ENCODE measurements at places on chromosomes 16 and 17.

DNA sequence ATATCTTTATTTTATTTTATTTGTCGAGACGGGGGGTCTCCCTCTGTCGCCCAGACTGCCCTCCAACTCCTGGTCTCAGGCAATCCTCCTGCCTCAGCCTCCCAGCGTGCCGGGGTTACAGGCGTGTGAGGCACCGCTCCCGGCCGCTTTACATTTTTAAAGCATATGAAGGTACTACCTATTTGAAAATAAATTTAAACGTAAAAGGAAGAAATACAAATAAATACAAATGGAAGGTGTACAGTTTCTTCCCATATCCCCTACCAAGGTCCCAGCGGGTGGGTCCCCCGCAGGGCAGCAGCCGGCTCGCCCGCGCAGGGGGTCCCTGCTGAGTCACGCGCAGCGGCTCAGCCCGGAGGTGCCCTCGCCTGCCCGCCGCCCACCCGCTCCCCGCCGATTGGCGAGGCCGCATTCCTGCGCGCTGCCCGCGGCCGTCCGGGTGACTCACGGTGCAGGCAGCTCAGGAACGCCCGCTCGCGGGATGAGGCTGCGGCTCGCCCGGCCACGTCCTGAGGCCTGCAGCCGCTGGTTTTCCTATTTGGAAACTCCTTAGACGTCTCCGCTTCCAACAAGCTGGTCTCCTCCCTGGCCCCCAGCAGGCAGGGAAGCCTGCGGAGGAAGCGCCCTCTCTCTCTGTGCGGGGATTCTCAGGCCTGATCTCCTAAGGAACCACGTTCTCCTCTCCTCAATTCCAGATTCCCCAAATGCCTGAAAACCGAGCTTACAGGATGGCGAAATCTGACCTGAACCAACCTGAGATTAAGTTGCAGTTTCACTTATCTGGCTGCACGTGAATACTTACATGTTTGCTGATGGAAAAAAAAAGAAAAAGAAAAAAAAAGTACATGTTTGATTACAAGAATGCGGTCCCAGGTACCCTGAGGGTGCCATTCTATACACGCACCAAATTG lies 54.8 kb upstream of the MAP3K14 start:
- DNase-seq: peak; percentile 98

DNA sequence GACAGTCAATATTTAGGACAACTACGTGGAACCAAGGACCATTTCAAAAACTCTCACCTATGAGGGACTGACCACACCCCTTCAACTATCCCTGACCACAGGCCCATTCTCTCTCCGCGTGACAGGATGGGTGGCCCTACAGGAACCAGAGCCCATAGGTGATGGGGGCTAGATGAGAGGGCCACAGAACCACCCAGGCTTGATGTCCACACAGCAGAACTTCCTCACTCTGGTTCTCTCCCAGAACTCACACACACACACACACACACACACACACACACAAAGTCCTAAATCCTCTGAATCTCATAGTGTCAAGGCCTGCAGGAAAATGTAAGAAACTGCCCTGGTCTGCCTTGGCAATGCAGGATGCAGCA lies 1.5 kb downstream of the ZNF319 start:
- DNase-seq: no peak

- no peak for DNase-seq
Observed at GRCh38 chr16:9318764-9319163, 227.3 kb downstream of the HAPSTR1 start.

DNA sequence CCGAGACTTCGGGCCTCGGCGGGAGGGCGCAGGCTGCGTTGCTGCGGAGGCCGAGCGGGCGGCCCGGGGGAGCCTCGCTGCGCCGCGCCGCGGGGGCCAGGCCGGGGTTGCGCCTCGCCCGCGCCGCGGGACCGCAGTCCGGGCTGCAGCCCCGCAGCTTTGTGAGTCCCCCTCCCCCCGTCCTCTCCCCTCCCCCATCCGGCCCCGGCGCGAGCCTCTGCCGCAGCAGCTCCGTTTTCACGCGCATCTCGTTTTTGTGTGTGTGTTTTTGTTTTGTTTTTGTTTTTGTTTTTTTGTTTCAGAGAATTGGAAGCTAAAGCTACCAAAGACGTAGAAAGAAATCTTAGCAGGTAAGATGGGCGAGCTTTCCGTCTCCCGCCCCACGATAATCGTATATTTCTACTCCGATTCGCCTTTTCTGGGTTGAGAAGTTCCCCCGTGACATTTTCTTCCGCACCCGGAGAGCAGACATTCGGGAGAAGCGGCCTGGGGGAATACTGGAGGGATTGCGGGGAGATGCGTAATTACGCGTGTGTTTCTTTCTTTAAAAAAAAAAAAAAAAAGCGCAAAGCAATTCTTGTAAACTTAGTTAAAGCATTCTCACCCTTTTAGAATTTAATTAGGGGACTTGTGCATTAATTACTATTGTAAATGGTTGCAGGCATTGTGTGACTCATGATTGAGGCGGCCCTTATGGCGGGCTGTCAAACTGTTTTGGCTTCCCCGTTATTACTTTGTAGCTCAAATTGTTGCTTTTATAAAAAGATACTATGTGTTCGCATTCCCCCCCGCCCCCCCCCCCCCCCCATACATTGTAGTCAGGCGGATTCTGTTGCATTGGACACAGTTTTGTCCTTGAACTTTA lies 732 bp downstream of the TNRC6A start:
- peak; percentile 28 for DNase-seq

GRCh38 chr16:88403794-88404581 lies 21.2 kb downstream of the ZNF469 start:
- DNase-seq: no peak

GRCh38 chr16:89343501-89344457 lies 126.3 kb downstream of the ZNF778 start:
- DNase-seq: no peak

DNA sequence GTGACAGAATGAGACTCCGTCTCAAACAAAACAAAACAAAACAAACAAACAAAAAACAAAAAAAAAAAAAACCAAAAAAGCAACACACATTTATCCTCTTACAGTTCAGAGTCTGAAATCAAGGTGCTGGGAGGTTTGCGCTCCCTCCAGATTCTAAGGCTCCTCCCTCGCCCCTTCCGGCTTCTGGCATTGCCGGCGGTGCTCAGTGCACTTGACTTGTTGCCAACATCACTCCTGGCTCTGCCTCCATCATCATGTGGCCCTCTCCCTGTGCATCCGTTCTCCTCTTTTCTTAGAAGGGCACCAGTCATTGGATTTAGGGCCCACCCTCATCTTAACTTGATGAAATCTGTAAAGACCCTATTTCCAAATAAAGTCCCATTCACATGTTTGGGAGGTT lies 73.8 kb downstream of the RBFOX3 start:
- DNase-seq: no peak

- no peak for DNase-seq
Observed at GRCh38 chr17:32227910-32228309, 37.7 kb upstream of the RHBDL3 start.

DNA sequence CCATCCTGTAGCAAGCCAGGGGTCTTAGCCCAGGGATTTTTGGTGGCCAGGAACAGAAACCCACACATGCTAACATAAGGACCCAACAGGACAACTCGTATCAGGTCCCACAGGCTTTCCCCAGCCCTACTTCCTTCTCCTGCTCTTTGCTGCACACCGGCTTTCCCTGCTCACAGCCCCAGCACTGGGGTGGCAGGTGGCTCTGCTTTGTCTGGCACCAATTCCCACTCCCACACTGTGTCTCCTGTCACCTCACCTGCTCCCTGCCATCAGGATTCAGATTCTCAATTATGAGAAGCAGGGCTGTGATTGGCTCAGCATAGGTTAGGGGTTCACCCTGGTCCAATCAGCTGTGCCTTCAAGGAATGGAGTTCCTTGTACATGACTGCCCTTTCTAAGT lies 94.1 kb downstream of the TMEM132E start:
- DNase-seq: no peak

- no peak for DNase-seq
Observed at GRCh38 chr17:79223471-79223870, 148.8 kb downstream of the ENGASE start.

DNA sequence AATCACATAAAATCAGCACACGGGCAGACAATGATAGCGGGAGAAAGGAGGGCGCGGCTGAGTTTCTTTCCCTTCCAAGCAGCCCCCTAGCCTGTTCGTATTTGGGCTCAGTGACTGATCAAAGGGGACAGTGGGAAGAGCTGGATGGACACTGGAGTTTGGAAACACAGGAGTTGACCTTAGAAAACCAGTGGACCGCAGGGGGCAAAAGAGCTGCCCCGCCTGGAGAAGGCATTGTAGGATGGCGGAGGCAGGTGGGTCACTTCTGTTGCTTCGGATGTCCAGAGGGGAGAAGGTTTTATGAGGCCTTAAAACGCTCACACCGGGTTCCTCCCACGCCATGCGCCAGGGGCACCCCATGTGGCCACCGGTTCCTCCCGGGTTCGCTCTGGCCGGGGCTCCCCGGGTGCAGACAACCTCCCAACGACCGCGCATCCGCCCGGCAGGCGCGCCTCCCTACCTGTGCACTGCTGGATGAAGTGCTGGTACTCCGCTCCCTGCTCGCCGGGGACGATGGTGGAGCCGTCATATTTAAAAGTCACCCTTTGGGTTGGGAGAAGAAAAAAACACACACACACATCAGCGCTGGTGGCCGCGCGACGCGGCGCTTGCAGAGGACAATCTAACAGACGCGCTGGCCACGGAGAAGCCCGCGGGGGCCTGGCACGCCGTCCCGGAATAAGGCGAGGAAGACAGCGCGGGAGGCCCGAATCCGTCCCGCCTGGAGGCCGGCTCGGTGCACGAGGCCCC lies 662 bp downstream of the COTL1 start:
- peak; percentile 33 for DNase-seq

GRCh38 chr16:2295056-2295798 lies 27.3 kb upstream of the RNPS1 start:
- no peak for DNase-seq

GRCh38 chr17:32927201-32927723 lies 691 bp upstream of the TMEM98 start:
- DNase-seq: no peak

DNA sequence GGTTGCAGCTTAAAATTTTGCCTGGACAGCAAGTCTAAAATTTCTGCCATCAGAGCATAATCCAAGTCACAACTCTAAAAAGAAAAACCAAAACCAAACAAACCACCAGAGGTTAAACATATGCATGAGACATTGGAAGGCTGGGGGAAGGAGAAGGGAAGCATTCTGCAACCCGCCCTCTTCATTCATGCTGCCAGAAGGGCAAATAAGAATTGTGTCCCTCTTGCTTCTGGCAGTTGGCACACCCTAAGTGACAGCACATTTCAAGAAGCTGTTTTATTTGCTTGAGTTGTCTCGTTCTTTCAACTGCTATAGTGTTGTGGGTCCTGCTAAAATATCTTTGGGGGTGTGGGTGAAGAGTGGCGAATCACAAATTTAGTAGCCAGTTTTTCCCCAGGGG lies 99.6 kb downstream of the SKAP1 start:
- DNase-seq: no peak

- DNase-seq: peak; percentile 24
Observed at GRCh38 chr17:58215685-58216084, 3.4 kb downstream of the MKS1 start.

- DNase-seq: no peak
Observed at GRCh38 chr17:49551221-49552069, 24.2 kb upstream of the NXPH3 start.

DNA sequence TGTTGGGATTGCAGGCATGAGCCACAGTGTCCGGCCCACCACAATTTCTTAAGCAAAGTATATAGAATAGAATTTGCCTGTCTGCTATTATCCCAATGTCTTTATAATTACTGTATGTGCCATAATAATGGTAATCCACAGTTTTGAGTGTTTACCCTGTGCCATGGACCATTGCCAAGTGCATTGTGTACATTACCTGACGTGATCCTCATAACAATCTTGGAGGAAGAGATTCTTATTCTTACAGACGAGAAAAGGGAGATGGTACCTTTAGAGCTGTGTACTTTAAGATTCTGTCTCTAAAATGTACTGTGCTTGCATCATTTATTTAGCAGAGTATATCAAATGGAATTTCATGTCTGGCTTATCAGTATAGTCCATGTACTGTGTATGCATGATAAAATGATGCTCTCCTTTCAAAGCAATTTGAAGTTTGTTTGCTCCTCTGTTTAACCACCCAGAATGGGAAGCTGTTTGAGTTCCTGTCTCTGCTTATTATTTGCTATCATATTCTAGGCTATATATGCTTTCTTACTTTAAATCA lies 13.8 kb upstream of the CDR2 start:
- DNase-seq: no peak

DNA sequence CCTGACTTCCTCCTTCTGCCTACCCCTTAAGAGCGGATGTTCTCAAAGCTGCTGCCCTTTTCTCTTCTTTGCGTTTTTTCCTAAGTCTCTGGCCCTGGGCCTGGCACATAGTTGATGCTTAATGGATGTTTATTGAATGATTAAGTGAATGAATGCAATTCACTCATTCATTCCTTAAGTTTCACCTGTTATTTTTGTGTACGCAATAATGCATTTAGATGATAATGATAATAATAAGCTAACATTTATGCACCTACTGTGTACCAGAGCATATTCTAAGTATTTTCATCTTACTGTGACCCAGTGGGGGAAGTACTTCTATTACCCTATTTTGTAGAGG lies 4.4 kb downstream of the CCL5 start:
- DNase-seq: no peak

- DNase-seq: no peak
Observed at GRCh38 chr17:57636274-57636673, 108.8 kb downstream of the CCDC182 start.

- DNase-seq: peak; percentile 35
Observed at GRCh38 chr16:10180771-10181163, 1.5 kb downstream of the GRIN2A start.

DNA sequence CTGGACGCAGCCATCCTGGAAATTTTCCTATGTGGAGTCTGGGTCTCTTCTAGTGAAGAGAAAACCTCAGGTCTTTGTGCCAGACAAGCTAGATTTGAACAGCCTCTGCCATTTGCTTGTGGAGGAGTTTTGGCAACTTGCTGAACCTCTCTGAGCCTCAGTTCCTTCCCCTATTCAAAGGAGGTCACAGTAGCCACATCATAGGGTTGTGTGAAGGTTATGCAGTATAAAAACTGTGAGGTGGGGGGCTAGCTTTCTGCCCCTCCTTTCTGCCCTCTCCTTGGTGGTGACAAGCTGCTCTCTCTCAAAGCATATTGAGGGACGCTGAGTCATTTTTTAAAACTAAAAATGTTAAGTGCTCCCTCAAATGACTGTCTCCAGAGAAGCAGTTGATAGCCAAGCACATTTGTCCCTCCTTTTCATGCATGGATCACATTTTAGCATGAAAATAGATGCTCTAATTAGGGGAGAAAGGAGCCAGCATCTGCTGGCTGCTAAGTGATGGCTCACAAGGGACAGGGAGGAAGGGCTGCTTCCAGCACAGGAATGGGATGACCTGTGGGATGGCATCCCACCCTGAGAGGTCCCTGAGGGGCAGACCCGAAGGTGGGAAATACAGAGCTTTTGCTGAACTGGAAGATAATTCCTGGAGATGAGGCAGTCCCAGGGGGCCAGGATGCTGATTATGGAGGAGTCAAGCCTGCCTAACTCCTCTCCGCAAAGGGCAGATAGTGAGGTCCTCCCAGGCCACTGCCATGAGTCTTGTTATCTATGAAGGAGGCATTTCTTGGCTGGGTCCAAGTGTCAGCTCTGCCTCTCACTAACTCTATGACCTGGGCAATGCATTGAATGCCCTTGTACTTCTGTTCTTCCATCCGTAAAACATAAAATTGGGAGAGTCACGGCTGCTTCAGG lies 218.8 kb downstream of the RAB11FIP4 start:
- no peak for DNase-seq
